ENCODE measurements at places on chromosomes 2 and 18.

DNA sequence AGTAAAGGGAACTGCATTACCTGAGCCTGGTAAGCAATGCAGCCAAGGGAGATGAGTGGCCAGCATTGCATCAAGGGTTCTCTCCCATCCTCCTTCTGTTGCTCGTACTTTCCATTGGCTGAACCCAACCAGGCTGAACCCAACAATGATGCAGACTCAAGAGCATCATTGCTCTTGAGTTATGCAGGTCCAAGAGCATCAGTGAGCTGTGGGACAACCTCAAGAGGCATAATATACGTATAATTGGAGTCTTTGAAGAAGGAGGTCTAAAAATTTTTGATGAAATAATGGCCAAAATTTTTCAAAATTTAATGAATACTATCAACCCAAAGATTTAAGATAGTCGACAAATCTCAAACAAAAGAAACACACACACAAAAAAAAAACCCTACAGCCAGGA lies 213.0 kb downstream of the RNF152 start:
- no peak for DNase-seq

DNA sequence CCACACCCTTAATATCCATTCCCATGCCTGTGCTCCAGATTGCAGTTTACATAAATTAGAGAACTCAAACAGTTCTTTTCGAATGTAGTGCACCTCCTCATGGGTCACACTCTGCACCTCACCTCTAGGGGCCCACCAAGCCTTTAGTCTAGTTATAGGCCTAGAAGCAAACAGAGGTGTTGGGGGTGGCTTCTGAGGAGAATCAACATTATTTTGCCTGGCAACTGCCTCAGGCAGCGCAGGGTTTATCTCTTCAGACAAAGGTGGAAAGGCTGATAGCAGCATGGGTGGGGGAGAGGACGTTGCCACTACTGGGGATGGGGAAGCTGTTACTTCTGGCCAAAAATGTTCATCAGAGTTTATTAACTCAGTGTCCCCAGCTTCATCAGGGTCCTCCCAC lies 5.0 kb upstream of the GYPC start:
- no peak for DNase-seq

DNA sequence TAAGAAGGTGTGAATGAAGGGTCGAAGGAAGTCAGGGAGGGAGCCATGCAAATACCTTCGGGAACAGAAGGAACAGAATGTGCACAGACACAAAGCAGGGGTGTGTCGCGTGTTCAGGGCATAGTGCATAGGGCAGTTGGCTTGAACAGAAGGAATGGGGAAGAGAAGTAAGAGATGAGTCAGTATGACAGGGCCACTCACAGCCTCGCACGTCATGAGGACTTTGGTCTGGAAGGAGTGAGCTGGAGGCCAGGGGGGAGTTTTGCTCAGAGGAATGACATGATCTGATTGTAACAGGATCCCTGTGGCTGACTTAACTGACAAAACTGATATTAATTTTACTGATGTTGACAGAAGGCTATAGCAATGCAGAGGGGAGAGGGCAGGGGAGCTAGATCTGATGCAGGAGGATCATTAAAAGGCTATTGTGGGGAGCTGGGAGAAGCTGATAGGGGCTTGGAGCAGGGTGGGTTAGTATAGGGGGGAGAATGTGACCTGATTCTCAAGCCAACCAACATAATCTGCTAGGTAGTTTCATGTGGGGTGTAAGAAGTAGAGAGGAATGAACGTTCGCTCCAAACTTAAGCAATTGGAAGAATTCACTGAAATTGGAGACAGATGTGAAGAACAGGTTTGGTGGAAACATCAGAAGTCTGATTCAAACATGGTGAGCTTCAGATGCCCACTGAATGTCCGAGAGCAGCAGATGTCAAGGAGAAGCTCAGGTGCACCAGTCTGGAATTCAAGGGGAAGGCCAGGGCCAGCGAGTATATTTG lies 60.4 kb upstream of the COPS8 start:
- DNase-seq = no peak

DNA sequence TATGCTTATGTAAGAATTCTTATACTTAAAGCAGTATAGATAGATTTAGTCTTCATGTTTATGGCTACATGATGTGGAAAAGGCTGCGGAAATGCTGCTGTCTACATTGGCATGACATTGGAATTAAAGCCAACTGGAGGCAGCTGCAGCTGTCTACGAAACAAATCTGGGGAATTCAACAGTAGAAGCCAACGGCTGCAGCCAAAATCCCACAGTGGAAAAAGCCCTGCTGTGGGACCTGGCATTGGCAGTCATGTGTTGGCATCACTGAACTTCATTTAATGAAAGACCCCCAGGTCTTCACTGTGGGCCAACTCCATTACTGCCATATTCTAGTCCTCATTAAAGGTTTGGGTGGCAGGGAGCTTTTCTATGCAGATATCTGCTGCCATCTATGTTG lies 223.6 kb downstream of the SLC8A1 start:
- no peak for DNase-seq

Measured in activated T-cell treated with anti-CD3 and anti-CD28 coated beads, Interleukin-2, amount 50 U/mL, for 72 hours (primary cell).